Right atrium auricular region (tissue), 2 donors: ENCODE measurements at places on chromosomes 11 and 22. TPM values are rescaled to one million over a fixed set of nuclear protein-coding genes. Genes with fewer than 3 reads are reported as not detected.

The TESMIN gene
- 0.78 TPM for total RNA-seq

GRCh38 chr11:129620237-129621104 is 195.2 kb upstream of the TMEM45B start:
- no peak for DNase-seq
- no peaks in the 10 kb centered on the region for H3K36me3 ChIP-seq
- no peaks in the 10 kb centered on the region for H3K4me1 ChIP-seq

The YPEL1 gene
- total RNA-seq = 11.5 TPM

- peak overlapping the region; percentile 87 for H3K27ac ChIP-seq
- peak; percentile 79 for DNase-seq
- H3K4me1 ChIP-seq = no peaks in the 10 kb centered on the region
- peak overlapping the region; percentile 64 for H3K4me3 ChIP-seq
- no peaks in the 10 kb centered on the region for H3K36me3 ChIP-seq
- H3K27me3 ChIP-seq = no peaks in the 10 kb centered on the region
Observed at GRCh38 chr11:130451231-130452019, 3.0 kb downstream of the ADAMTS15 start.

- no peak overlapping the region for H3K4me3 ChIP-seq
- no peak overlapping the region for H3K27ac ChIP-seq
- DNase-seq = no peak
- H3K4me1 ChIP-seq = no peaks in the 10 kb centered on the region
- H3K36me3 ChIP-seq = peaks cover 44% of the 10 kb centered on the region
- H3K27me3 ChIP-seq = no peaks in the 10 kb centered on the region
Observed at GRCh38 chr11:18310800-18311340, 11.1 kb downstream of the HPS5 start.

- no peak for DNase-seq
- no peaks in the 10 kb centered on the region for H3K4me1 ChIP-seq
- no peaks in the 10 kb centered on the region for H3K36me3 ChIP-seq
- no peak overlapping the region for H3K27ac ChIP-seq
Observed at GRCh38 chr11:94557421-94557820, 9.7 kb upstream of the PIWIL4 start.

- peaks cover 9% of the 10 kb centered on the region for H3K27me3 ChIP-seq
- no peak overlapping the region for H3K27ac ChIP-seq
- no peaks in the 10 kb centered on the region for H3K36me3 ChIP-seq
- H3K4me3 ChIP-seq = peak overlapping the region; percentile 27
Observed at GRCh38 chr11:19345519-19345847, 104.7 kb upstream of the E2F8 start.

The TMEM109 gene
- total RNA-seq = 119 TPM

DNA sequence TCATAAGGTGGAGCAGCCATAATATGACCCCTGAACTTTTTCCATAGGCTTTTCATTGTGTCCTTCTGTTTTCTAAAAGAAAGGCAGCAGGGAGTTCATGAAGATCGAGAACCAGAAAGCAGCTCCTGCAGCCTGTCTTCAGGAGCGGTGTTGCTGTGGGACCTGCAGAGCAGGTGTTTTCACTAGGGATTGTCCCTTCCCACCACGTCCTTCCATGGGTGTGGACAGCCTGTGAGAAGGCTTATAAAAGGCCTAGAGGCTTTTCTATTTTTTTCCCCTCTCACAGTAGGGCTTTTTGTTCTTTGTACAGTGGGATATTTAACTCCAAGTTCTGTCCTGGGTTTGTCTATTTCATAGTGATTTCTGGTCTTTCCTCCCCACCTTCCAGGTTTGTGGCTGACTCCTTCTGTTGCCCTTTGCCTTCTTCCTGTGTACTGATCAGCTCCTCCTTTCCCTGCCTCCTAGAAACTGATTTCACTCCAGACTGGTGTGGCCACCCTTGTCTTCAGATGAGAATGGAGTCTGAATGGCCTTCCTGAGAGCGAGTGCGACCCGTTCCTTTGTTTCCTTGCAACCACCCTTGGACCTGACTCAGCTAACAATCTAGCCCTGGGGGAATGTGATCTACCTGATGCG is 10.1 kb downstream of the MRPL16 start:
- H3K36me3 ChIP-seq = peaks cover 46% of the 10 kb centered on the region
- H3K4me1 ChIP-seq = no peaks in the 10 kb centered on the region
- no peaks in the 10 kb centered on the region for H3K27me3 ChIP-seq

The SERHL2 gene
- 3.9 TPM for total RNA-seq

GRCh38 chr22:50398831-50399648 is 55.9 kb downstream of the PPP6R2 start:
- DNase-seq = no peak
- no peaks in the 10 kb centered on the region for H3K27me3 ChIP-seq
- H3K36me3 ChIP-seq = peaks cover 29% of the 10 kb centered on the region
- H3K4me3 ChIP-seq = no peak overlapping the region
- H3K4me1 ChIP-seq = no peaks in the 10 kb centered on the region

GRCh38 chr11:34232807-34233206 is 125.0 kb downstream of the ABTB2 start:
- no peaks in the 10 kb centered on the region for H3K4me1 ChIP-seq
- H3K27me3 ChIP-seq = no peaks in the 10 kb centered on the region
- no peak overlapping the region for H3K27ac ChIP-seq
- no peak overlapping the region for H3K4me3 ChIP-seq
- no peaks in the 10 kb centered on the region for H3K36me3 ChIP-seq
- DNase-seq = no peak

GRCh38 chr11:3111919-3112690 is 53.0 kb downstream of the OSBPL5 start:
- DNase-seq = no peak
- H3K4me3 ChIP-seq = no peak overlapping the region

The LDHA gene
- total RNA-seq = 316 TPM

The OR2AT4 gene
- total RNA-seq = not detected

The OR5L1 gene
- total RNA-seq = not detected

The FTH1 gene
- total RNA-seq = 2,265 TPM

DNA sequence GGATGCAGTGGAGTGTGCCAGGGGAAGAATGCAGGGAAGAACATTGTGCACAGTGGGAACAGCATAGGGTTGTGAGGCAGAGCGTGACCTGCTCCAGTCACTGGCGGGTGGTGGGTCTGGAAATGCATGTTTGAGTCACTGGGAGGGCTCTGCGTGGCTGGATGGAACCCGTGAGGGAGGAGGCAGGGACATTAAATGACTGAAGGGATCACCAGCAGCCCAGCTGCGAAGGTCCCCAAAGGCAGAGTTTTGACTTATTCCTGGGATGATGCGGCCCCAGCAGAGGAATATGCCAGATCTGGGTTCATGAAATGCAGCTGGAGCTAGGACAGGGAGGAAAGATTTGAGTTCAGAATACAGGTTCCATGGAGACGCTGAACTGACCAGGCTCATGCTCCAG is 104.0 kb upstream of the FGF3 start:
- H3K4me1 ChIP-seq = peaks cover 10% of the 10 kb centered on the region
- no peak overlapping the region for H3K27ac ChIP-seq
- H3K27me3 ChIP-seq = no peaks in the 10 kb centered on the region
- no peak overlapping the region for H3K4me3 ChIP-seq
- no peaks in the 10 kb centered on the region for H3K36me3 ChIP-seq

DNA sequence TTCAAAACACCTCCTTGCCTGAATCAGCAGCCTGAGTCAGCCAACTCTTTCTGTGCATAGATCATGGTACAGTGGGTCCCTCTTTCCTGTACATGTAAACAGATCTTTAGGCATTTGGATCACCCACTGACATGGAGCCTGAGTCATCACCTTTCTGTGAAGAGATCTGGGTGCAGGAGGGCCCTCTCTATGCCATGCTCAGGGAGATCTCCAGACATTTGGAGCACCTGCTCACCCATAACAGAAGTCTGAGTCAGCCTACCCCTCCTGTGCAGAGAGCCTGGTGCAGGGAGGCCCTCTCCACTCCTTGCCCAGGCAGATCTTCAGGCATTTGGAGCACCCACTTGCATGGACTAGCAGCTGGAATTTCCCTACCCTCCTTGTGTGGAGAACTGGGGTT is 56.2 kb upstream of the GLYAT start:
- no peaks in the 10 kb centered on the region for H3K27me3 ChIP-seq
- no peaks in the 10 kb centered on the region for H3K36me3 ChIP-seq
- no peaks in the 10 kb centered on the region for H3K4me1 ChIP-seq
- no peak overlapping the region for H3K27ac ChIP-seq
